Thyroid gland (tissue), 4 donors: ENCODE measurements at places on chromosomes 7 and 10.

DNA sequence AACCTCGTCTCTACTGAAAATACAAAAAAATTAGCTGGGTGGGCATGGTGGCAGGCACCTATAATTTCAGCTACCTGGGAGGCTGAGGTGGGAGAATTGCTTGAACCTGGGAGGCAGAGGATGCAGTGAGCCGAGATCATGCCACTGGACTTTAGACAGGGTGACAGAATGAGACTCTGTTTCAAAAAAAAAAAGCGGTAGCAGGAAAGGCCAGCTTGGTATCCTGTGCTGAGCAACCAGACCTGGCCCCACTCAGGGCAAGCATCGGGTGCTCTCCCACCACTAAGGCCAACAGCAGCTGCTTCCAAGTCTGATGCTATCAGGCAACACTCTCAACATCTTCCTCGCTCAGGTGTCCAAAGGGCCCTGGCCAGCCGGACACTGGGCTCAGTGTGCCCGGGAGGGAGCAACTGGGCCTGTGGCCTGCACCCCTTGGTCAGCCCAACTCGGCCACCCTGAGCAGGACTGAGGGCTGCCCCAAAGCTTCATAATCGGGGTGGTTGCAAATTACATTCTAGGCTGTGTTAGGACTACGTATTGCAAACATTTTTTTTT lies 44.3 kb upstream of the MSMB start:
- DNase-seq: no peak

DNA sequence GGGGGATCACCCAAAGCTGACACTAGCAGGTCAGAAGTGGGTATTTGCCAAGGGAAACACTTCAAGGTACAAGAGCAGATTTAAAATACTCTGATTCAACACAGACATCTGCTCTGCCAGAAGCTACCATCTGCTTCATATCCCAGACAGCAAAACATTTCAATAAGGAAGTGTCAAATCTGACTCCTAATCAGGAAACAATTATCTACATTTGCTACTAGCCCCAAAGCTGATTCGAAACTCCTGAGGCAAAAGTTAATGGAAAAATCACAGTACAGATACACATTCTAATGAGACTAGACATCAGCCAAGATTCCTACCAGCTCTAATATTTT lies 48.9 kb downstream of the PARD3 start:
- DNase-seq: no peak

DNA sequence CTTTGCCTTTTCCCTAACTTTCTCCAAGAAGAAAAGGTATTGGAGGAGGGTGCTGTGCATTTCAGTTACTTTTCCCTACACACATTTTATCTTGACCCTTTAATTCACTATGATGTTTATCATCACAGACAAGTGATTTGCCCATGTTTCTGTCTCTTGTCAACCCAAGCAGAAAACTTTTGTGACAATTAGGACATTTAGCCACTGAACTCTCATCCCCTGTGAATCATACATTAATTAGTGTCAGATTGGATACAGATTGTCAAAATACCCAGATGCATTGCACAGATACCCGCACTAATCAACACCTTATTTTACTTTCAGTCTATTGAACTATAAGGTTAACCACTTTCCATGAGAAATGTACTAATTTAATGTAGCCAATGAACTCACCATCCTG lies 912.9 kb downstream of the SORCS1 start:
- DNase-seq: no peak

- no peak for DNase-seq
These were observed 78.1 kb downstream of the MYOF start for GRCh38 chr10:93404048-93404354.

DNA sequence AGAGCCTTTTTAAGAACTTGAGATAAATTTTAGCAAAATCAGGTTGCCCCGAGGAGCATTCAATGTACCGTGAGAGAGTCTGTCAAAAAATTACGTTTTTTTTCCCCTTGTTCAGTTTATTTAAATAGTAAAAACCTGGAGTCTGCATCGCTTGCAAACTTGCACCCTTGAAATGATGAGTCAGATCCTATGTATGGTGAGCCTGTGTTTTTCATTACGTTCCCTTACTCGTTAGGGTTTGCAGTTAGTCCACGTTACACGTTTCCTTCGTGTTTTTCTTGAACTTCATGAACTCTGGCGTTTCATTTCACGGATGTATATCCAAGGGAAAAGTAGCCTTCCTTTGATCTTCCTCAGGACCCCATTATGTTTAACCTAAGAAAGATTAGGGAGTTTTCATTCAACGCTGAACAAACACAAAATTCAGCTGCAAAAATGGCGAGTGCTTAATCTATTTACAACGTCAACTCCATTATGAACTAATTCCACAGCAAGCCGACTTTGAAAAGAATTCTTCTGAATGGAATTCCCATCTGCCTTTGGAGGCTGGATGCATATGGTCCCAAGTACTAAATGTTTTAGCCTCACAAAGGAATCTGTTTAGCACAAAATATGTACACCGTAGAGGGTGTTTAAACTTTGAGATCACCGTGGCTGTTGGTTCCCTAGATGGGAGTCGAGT lies 182.4 kb downstream of the MYOF start:
- DNase-seq: no peak

DNA sequence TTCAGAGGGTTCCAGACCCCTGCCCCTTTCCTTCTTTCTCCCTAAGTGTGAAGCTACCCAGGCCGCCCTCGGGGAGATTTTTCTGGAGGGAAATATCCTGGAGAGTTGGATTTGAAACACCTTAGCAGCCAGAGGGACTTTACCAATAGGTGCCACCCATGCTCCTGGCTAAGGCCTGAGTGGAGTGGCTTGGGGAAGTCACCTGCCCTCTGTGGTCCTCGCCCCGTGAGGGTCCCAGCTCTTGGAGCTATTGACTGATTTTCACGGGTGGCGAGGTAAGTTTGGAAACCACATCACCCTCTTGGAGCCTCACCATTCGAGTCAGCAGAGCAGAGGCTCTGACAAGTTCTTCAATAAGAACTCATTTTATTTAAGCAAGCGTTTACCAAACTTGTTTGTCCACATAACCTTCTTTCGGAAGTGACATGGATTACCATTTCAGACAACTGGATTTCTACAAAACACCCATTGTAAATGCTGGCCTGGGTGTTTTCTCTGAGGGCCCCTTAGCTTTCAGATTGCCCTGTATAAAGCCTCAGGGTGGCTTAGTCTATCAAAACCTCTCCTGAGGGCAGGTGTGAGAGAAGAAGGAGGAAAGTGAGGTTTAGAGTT lies 20.4 kb downstream of the AQP1 start:
- no peak for DNase-seq

- DNase-seq: no peak
These were observed 920.8 kb upstream of the CELF2 start for GRCh38 chr10:10096898-10097297.

DNA sequence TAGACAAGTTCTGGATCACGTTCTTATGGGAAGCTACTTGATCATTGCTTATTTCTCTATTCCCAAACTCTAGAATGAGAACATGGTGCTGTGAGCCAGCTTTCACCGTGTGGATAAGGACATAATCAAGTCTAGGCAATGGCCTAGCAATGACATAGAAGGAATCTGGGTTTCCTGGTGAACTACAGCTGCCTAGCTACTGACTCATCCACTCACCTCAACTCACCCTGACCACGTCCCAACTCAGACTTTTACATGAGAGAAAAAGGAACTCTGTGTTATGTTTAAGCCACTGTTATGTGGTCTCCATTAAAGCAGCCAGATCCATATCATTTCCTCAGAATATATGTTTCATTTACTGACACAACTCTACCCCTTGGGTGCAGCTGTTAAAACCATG lies 18.8 kb upstream of the MET start:
- no peak for DNase-seq

GRCh38 chr10:72906446-72906845 lies 12.9 kb downstream of the OIT3 start:
- DNase-seq: no peak

GRCh38 chr7:64879086-64879730 lies 23.9 kb upstream of the ZNF273 start:
- DNase-seq: no peak

DNA sequence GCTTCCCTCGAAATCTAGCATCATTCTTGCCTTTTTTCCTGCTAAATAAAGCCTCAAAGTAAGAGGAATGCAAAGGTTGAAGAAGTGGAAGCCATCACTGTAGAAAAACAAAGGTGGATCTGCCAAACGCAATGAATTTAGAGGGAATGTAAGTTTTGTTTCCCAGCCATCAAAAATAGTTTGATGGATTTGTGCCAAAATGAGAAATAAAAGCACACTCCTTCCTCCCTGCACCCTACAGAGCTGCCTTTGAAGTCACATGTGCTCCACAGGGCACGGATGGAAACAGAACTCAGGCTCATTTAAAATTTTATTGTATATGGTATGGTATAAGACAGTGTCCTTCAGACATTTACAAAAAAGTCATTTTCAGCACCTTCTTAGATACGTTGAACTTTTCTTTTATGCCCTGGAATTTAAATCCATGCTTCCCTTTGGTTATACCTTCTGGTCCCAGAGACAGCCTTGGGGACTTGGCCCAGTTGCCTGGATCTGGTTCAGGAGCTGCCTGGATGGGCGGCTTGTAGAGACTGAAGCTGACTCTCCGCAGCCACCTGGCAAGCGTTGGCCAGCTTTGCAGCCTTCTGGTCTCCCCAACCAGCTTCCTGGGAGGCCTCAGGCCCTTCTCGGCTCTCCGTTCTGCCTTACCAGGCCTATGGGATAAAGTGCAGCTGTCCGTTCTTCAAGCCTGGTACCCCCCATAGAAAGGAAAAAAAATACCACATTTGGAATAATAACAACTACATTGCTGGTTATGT lies 228.5 kb upstream of the NEBL start:
- DNase-seq: no peak

- DNase-seq: no peak
These were observed 53.0 kb downstream of the PTPRN2 start for GRCh38 chr7:158534598-158534997.

- DNase-seq: peak; percentile 81
These were observed at the start of gene MAGI2 for GRCh38 chr7:79453558-79454360. Gene MAGI2, minus strand, starts transcription at chr7:79453667. Its CDS starts 347 bp downstream, at chr7:79453320.

- DNase-seq: no peak
These were observed 12.7 kb downstream of the FAM241B start for GRCh38 chr10:69642747-69643146.

DNA sequence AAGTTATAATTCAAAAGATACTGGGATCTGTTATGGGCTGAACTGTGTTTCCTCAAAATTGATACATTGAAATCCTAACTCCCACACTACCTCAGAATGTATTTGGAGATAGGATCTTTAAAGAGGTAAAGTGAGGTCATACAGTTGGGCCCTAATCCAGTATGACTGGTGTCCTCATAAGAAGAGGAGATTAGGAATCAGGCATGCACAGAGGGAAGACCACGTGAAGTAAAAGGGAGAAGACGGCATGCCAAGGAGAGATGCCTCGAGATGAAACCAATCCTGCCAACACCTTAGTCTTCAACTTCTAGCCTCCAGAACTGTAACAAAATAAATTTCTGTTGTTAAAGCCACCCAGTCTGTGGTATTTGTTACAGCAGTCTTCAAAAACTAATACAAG lies 5.9 kb upstream of the CFAP69 start:
- DNase-seq: no peak

DNA sequence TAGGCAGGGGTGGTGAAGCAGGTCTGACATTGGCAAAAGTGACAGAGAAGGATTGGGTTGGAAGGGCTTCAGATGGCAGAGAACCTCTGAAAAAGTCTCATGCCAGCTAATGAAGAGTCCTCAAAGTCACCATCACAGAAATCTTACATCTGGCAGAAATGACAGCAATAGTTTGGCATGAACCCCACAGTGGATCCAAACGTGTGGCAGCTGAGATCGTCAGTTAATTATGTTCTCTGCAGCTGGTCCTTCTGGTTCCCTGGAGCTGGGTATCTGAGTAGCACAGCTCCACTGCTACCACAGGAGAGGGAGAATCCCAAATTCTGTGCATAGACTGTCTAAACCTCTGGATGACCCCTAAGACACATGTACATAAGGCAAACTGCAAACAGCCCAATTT lies 73.4 kb downstream of the ALOX5 start:
- no peak for DNase-seq

- DNase-seq: no peak
These were observed 10.2 kb upstream of the SDHAF3 start for GRCh38 chr7:97107192-97107800.
